PC-3 (cell line): ENCODE measurements at places on chromosomes 1 and 21.

DNA sequence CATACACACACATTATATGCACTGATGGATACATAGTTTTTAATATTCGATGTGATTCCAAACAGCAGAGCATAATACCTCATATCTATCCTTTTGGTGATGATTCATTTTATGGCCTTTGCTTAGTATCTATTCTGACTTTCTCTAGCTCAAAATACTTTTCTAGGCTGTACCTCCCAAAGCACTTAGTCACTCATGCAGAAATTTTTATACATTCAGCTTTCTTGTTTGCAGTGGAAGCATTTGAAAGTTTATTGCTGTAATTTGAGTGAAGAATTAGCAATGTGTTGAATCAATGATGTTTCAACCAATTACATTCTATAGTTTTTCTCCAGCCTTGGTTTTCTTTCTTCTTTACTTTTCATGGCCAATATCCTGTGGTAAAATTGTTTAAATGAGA is 66.7 kb downstream of the LBR start:
- H3K4me3 ChIP-seq: no peak overlapping the region
- no peaks in the 10 kb centered on the region for H3K27me3 ChIP-seq
- H3K27ac ChIP-seq: peak overlapping the region; percentile 43; the same call in 1 of the 2 replicates
- peak; percentile 74 for DNase-seq
- H3K36me3 ChIP-seq: no peaks in the 10 kb centered on the region

DNA sequence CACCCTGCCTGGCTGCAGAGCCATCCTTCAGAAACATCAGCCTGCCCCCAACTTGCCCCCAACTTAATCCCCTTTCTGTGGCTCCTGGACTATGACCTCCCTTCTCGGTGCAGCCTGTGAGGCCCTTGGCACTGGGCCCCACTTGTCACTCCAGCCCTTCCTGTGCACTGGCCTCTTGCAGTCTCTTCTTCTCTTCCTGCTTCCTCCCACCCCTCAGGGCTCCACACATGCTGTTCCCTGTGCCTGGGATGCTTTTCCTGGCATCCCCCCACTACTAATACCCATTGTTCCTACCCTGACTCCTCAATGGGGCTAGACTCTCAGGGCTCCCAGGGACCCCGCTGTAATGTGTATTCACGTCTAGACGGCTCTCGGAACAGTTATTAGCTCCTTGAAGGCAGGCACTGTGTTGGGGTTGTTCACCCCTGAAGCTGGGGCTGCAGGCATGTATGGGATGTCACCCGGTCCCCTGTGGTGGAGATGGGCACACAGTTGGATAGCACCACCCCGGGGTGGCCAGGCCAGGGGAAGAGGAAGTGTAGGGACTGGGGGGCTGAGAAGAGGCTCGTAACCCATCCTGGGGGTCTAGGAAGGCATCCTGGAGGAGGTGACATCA is 4.5 kb downstream of the LDLRAD1 start:
- no peak for DNase-seq
- H3K4me1 ChIP-seq: peaks cover 10% of the 10 kb centered on the region

- no peaks in the 10 kb centered on the region for H3K36me3 ChIP-seq
- H3K27me3 ChIP-seq: no peaks in the 10 kb centered on the region
- no peak for DNase-seq
- no peak overlapping the region for H3K27ac ChIP-seq
- no peaks in the 10 kb centered on the region for H3K4me1 ChIP-seq
Observed at GRCh38 chr1:109131059-109131458, 17.1 kb downstream of the ELAPOR1 start.

GRCh38 chr1:157646144-157646543 is 48.3 kb upstream of the FCRL4 start:
- no peaks in the 10 kb centered on the region for H3K4me1 ChIP-seq
- no peaks in the 10 kb centered on the region for H3K36me3 ChIP-seq

DNA sequence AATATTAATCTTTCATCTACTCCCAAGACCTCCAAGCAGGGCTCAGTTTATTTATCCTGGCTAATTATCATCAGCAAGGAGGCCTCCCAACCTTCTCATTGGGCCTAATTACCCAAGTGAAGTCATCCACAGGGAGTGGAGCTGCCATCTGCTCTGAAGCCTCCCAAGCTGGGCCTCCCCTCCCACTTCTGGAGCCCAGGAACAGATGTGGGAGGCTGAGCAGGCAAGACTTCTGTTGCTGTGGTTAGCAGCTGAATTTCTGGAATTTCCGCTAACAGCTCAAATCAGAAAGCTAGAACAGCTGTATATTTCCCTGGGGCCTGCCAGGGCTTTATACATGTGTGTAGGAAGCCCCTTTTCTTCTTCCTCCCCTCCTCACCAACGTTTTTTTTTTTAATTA is 127.5 kb downstream of the UCK2 start:
- peaks cover 14% of the 10 kb centered on the region for H3K27me3 ChIP-seq
- no peaks in the 10 kb centered on the region for H3K4me1 ChIP-seq
- no peaks in the 10 kb centered on the region for H3K36me3 ChIP-seq
- H3K27ac ChIP-seq: no peak overlapping the region
- no peak for DNase-seq
- no peak overlapping the region for H3K4me3 ChIP-seq

GRCh38 chr21:37700641-37701202 is 215.5 kb downstream of the KCNJ6 start:
- no peaks in the 10 kb centered on the region for H3K4me1 ChIP-seq
- H3K36me3 ChIP-seq: no peaks in the 10 kb centered on the region
- no peak overlapping the region for H3K4me3 ChIP-seq
- H3K27me3 ChIP-seq: peaks cover 25% of the 10 kb centered on the region
- peak; percentile 83 for DNase-seq

- H3K27ac ChIP-seq: no peak overlapping the region
- H3K4me1 ChIP-seq: peaks cover 13% of the 10 kb centered on the region; the same call in 1 of the 2 replicates
- H3K36me3 ChIP-seq: peaks cover 15% of the 10 kb centered on the region; the same call in 1 of the 2 replicates
- no peak for DNase-seq
Observed at GRCh38 chr1:36088265-36088576, 471 bp upstream of the ADPRS start.

DNA sequence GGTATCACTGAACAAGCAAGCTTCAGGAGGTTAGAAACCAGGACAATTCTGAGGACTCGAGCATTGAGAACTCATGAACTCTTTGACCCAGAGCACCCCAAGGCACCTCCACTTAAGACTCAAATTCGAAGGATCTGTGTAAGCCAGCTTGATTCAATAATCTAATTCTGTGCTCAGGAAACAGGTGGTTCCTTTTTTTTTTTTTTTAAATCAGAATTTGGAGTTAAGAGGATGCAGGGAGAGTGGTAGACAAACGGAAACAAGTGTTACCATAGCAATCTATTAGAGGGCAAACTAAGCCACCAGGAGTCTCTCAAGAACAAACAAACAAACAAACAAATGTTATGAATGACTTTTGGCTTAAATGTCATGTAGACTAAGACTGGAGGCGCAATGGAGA is 53.8 kb upstream of the DPH5 start:
- H3K4me3 ChIP-seq: no peak overlapping the region
- H3K36me3 ChIP-seq: no peaks in the 10 kb centered on the region
- H3K4me1 ChIP-seq: no peaks in the 10 kb centered on the region; the same call in 1 of the 2 replicates
- no peak for DNase-seq

GRCh38 chr1:161185282-161185682 is 8.0 kb upstream of the B4GALT3 start:
- no peak overlapping the region for H3K4me3 ChIP-seq
- H3K27ac ChIP-seq: no peak overlapping the region
- no peaks in the 10 kb centered on the region for H3K27me3 ChIP-seq
- H3K36me3 ChIP-seq: no peaks in the 10 kb centered on the region
- H3K4me1 ChIP-seq: peaks cover 15% of the 10 kb centered on the region

- peak; percentile 47 for DNase-seq
- no peak overlapping the region for H3K4me3 ChIP-seq
- no peaks in the 10 kb centered on the region for H3K36me3 ChIP-seq
- no peaks in the 10 kb centered on the region for H3K27me3 ChIP-seq
- no peak overlapping the region for H3K27ac ChIP-seq
Observed at GRCh38 chr1:232620356-232620969, 9.5 kb downstream of the SIPA1L2 start.

DNA sequence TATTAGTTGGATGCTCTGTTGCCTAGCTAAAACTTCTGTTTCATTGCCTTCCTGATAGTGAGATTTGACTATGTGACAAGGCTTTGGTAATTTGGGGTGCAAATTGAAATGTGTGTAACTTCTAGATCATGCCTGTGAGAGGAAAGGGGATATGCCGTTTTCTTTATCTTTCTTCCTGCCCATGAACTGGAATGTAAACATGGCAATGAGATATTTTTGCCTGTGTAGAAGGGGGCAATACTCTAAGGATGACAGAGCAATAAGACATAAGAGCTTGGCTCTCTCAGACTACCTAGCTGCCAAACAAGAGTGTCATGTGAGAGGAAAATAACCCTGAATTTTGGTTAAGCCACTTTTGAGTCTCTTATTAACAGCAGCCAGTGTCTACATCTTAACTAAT is 49.7 kb downstream of the RAP1A start:
- no peak for DNase-seq
- H3K4me3 ChIP-seq: no peak overlapping the region
- no peaks in the 10 kb centered on the region; the same call in 1 of the 2 replicates for H3K4me1 ChIP-seq
- H3K27me3 ChIP-seq: no peaks in the 10 kb centered on the region
- H3K36me3 ChIP-seq: no peaks in the 10 kb centered on the region

- H3K36me3 ChIP-seq: no peaks in the 10 kb centered on the region
- no peak overlapping the region for H3K27ac ChIP-seq
- no peaks in the 10 kb centered on the region for H3K27me3 ChIP-seq
- no peak for DNase-seq
- no peak overlapping the region for H3K4me3 ChIP-seq
Observed at GRCh38 chr1:233038581-233038980, 88.2 kb downstream of the NTPCR start.

GRCh38 chr1:172394141-172394751 is 26.2 kb upstream of the C1orf105 start:
- peak overlapping the region; percentile 15 for H3K27ac ChIP-seq
- peaks cover 36% of the 10 kb centered on the region for H3K4me1 ChIP-seq
- peak overlapping the region; percentile 2; the same call in 1 of the 2 replicates for H3K4me3 ChIP-seq

DNA sequence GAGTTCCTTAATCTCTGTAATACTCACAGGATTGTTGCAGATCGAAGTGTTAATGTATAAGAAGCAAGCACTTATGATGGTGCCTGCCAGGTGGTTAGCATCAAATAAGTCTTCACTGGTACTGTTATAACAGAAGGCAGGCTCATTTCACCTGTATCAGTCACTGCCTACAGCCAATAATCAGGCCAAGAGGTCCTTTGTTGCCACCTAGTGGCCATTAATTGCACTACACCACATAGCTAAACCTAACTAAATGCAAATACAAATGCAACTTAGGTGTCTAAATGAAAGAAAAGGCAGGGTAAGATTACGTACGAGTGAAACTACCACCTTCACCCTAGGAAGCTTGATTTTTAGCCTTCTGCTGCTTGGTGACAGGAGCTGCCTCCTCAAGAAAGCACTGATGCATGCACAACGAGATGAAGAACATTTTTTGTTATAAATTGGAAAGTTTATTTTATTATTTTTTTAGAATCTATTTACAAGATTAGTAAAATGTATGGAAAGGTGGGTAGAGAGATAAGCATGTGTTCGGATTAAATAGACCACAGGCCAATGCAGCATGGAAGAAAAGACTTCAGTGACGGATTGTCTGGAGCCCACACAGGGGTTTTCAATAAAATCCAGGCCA is 334.8 kb upstream of the CAMK1G start:
- no peak overlapping the region for H3K4me3 ChIP-seq
- H3K36me3 ChIP-seq: no peaks in the 10 kb centered on the region
- no peak overlapping the region for H3K27ac ChIP-seq

- no peaks in the 10 kb centered on the region for H3K4me1 ChIP-seq
- no peak overlapping the region for H3K27ac ChIP-seq
- H3K27me3 ChIP-seq: peaks cover 6% of the 10 kb centered on the region; the same call in 1 of the 2 replicates
- no peak for DNase-seq
- no peaks in the 10 kb centered on the region for H3K36me3 ChIP-seq
- H3K4me3 ChIP-seq: no peak overlapping the region
Observed at GRCh38 chr1:167126317-167126716, 32.4 kb downstream of the STYXL2 start.

DNA sequence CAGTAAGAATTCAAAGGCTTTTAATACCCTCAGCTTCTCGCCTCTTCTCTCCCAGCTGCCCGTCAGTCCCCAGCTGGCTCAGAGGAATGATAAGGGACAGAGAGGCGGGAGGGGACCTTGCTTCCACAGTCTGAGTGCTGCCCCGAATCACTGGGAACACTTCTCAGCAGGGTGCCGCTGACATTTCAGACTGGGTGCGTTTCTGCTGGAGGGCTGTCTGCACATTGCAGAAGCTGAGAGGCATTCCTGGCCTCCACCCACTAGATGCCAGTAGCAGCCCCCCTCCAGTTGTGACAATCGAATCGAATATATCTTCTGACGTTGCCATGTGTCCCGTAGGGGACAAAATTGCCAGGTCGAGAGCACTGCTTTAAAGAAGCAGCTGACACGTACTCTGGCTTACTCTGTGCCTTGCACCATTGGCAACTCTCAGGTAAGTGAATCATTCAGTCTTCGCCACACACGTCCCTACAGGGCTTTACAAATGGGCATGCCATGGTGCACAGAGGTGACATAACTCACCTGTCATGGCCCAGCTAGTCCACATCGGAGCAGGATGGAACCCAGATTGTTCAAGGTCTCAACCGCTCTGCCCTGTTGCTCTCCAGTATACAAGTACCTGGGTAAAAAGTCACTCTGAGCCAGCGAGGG is 23.9 kb downstream of the CTNNBIP1 start:
- no peaks in the 10 kb centered on the region for H3K27me3 ChIP-seq
- peaks cover 45% of the 10 kb centered on the region for H3K4me1 ChIP-seq
- peaks cover 3% of the 10 kb centered on the region; the same call in 1 of the 2 replicates for H3K36me3 ChIP-seq
- H3K4me3 ChIP-seq: no peak overlapping the region
- H3K27ac ChIP-seq: no peak overlapping the region
- no peak for DNase-seq

GRCh38 chr1:42379794-42380585 is 602 bp upstream of the RIMKLA start:
- peaks cover 11% of the 10 kb centered on the region for H3K4me1 ChIP-seq
- H3K4me3 ChIP-seq: peak overlapping the region; percentile 78
- no peaks in the 10 kb centered on the region for H3K36me3 ChIP-seq

- peak overlapping the region; percentile 85 for H3K27ac ChIP-seq
- H3K4me3 ChIP-seq: no peak overlapping the region
- no peaks in the 10 kb centered on the region for H3K36me3 ChIP-seq
- peak; percentile 91 for DNase-seq
- no peaks in the 10 kb centered on the region for H3K27me3 ChIP-seq
- peaks cover 34% of the 10 kb centered on the region for H3K4me1 ChIP-seq
Observed at GRCh38 chr1:19750101-19750881, 49.4 kb downstream of the TMCO4 start.

DNA sequence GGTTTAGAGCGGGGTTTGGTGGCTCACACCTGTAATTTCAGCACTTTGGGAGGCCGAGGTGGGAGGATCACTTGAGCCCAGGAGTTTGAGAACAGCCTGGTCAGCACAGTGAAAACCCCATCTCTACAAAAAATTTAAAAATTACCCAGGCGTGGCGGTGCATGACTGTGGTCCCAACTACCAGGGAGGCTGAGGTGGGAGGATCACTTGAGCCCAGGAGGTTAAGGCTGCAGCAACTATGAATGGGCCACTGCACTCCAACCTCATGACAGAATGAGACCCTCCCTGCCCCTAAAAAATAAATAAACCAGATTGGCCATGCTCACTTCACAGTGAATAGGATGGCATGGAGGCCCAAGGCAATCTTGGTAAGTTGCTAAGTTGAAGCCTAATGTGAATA is 168.9 kb downstream of the RHOU start:
- no peak overlapping the region for H3K4me3 ChIP-seq
- peaks cover 14% of the 10 kb centered on the region for H3K4me1 ChIP-seq
- no peak for DNase-seq

GRCh38 chr1:3959361-3959760 is 59.3 kb upstream of the C1orf174 start:
- H3K4me1 ChIP-seq: peaks cover 6% of the 10 kb centered on the region
- H3K36me3 ChIP-seq: no peaks in the 10 kb centered on the region
- H3K4me3 ChIP-seq: no peak overlapping the region
- no peak overlapping the region for H3K27ac ChIP-seq
- peaks cover 57% of the 10 kb centered on the region for H3K27me3 ChIP-seq
- no peak for DNase-seq
